T-helper 9 cell (primary cell): ENCODE measurements at places on chromosomes 2 and 18.

- no peak for DNase-seq
Measured at GRCh38 chr18:58226429-58226828, 182.4 kb downstream of the NEDD4L start.

- DNase-seq: no peak
Measured at GRCh38 chr18:9278028-9278427, 56.5 kb upstream of the TWSG1 start.

DNA sequence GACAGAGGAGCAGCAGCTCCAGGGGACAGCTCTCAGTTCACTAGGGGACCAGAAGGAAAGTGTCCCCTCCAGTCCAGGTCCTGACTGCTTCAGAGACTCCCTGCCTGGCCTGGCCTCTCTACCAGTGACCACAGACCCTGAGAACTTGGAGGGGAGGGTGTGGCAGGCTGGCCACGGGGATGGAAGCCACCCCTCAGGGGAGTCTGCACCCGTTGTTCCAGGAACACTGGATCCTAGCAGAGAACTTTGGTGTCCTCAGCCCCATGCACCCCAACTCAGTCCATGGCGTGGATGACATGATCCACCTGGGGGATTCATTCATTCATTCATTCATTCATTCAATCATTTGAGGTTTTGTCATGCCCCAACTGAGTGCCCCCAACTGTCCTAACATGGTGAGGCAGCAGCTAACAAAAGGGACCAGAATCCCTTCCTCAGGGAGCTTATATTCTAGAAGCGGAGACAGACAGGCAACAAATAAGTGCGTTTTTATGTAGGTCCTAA lies 31.9 kb downstream of the MYO7B start:
- no peak for DNase-seq

- DNase-seq: no peak
Measured at GRCh38 chr2:75602724-75603342, 42.1 kb upstream of the EVA1A start.

GRCh38 chr2:132581991-132582738 lies 87.8 kb downstream of the LYPD1 start:
- no peak for DNase-seq

DNA sequence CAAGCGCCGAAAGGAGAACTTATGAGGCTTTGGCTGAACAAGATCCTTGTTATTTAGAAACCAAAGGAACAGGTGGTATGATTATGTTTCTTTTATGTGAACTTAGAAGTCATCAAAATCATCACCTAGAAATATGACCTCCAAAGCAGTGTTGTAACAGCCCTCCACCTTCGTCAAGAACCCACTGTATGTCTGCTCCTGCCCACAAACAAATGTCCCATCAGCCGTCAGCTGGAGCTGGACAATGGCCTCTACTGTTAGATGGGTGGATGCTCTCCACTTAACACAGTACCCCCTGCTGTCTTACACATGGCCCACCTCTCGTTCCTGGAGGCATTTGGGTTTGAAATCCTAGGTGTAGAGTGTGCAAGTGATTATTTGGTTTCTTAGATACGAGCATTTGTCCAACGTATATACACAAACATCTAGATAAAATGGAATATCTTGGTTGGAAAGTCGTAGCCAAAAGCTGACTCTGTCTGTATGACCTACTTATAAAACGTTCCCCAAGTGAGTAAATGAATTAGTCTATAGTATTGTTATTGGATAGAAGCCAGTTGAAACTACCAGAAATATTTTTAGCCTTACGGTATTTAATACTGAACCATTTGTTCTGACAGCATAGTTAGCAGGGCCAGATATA lies 113.0 kb downstream of the CRIM1 start:
- no peak for DNase-seq

DNA sequence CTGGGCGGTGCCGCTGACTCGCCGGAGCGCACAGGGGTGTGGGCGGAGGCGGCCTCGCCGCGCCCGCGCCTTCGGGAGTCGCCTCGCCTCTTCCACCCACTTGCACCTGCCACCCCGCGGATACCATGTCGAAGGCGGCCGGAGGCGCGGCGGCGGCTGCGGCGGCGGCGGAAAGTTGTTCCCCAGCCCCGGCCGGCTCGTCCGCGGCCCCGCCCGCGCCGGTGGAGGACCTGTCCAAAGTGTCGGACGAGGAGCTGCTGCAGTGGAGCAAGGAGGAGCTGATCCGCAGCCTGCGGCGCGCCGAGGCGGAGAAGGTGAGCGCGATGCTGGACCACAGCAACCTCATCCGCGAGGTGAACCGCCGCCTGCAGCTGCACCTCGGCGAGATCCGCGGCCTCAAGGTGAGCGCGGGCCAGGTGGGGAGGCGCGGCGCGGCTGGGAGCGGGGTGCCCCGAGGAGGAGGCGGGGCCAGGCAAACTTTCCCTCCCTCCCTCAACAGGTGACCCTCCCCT lies 766 bp downstream of the CCDC85A start:
- no peak for DNase-seq

GRCh38 chr18:50659091-50660003 lies 99.5 kb downstream of the MAPK4 start:
- no peak for DNase-seq

DNA sequence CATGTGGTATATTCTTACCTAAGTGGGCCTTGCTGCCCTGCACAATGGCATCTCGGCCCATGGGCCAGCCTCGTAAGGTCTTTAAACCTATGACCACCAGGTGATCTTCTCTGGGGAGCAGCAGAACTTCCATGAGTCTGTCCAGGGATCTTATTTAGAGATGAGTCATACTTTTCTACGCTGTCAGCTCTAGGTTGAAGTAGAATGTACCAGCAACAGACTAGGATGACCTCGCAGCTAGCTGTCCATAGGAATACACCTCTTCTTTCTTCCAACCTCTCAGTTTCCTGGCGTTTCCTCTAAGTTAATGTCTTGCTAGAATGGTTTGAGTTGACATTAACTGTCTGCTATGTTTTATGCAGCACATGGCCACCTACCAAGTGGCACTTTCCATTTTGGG lies 15.6 kb upstream of the CXCR4 start:
- no peak for DNase-seq

DNA sequence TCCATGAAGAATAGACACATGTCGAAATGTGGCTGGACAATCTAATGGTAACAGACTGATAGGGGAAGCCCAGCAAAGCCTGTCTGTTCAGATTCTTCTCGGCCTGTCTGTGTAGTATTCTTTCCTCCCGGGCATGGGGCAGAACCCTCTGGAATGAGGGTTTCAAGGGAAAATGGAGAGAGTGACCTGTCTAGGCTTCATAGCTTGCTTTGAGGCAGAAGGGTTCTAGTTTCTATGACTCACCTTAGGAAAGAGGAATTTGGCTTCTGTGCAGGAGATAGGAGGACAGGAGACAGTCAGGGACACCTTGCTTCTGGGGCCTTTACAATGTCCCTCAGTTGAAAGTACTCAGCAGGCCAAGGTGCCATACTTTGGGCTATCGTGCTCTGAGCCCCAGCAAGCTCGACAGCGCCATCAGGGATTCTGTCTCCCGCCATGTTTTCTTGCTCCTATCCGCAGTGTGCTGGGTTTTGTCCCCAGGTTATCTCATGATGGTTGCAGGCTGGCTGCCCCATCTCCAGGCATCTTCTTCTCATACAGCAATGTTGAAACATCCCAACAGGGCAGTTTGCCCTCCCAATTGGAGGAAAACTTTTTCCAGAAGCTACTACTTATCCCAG lies 74.7 kb upstream of the TLK1 start:
- no peak for DNase-seq

GRCh38 chr2:237739101-237739500 lies 59.5 kb upstream of the RBM44 start:
- DNase-seq: no peak

DNA sequence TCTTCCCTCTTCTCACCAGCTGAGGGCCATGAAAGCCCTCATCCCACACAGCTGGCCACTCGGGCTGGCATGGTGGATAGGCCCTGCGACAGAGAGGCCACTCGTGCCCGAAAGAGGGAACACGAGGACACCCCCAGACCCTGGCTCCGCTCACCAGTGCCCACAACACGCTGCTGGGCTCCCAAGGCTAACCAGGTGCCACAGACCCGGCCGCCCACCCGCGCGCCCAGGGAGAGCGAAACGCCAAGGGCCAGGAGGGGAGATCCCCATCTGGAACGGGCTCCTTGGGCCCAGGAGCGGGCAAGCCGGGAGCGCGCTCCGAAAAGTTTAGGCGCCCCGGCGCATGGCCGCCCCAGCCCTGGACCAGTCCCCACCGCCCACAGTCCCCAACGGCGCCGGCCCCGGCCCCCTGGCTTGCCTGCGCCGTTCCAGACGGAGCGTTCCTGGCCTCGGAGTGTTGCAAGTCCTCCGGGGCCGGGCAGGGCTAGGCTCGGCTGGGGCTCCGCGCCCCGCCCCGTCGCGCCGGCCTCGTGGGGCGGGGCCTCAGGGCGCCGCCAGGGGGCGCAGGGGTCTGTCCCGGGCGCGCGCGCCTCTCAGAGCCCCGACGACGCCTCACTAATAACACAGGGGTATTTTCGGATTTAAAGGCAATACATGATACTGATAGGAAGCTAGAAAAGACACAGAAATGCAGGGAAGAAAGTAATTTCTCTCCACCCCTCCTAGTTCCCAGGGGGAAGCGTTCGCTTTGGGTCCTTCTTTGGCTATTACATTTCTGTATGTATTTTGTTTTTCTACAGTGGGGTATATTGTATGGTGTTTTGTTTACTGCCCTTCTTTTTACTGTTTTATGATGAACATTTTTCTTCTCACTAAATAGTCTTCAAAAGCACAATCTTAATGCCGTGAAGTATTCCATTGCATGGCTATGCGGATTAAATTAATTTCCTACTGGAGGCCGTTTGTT lies at the start of gene TMBIM1:
TSS of gene TMBIM1 (minus strand) at position 456 of the 967 bp plus-strand sequence. CDS start 10,362 bp downstream, outside the sequence.
- DNase-seq: peak; percentile 77

- DNase-seq: no peak
Measured at GRCh38 chr2:18912225-18912888, 323.0 kb upstream of the NT5C1B start.

DNA sequence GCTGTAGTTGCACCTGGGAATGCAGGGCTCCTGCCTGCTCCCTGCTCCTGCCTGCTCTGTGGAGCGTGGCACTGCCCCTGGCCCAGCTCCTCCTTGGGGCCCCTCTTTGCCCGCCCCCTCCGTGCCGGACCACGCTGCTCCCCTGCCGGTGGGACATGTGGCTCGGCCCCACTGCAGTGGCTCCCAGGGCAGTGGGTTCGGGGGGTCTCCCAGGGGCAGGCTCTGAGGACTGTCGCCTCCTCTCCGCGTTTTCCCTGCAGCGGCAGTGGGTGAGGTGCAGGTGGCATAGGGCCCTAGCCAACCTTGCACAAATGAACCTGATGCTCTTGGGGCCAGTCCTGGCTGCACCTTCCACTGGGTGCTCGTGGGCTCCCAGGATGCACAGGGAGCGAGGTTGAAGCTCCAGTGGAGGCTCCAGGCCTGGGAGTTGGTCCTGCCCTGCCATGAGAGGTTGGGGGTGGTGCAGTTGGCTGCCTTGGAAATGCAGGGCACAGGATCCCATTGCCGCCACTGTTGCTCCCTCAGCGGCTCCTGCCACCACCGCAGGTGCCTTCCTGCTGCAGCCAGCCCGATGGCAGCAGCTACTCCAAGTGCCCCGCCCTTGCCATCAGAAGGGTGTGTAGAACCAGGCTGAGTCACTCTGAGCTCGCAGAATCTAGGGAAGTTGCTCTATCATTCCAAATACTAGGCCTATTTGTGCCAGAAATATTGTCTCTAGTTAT lies 313.1 kb upstream of the SYT4 start:
- no peak for DNase-seq

DNA sequence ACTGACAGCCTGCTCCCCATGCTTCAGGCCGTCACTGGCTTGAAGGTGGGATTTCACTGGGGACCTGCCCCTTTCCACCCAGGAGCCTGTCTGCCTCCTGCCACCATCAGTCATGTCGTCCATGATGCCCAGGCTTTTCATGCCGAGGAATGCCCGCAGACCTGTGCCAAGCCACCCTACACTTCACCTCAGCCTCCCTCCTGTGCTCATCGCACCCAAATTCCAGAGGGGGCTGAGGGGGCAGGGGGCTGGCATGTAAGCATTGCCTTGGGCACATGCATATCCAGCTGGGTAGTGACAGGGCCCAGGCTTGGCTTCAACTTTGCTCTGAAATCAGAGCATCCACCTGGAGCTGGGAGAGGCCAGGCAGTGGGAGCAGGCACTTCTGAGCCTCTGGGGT lies 20.9 kb upstream of the RPRM start:
- no peak for DNase-seq

DNA sequence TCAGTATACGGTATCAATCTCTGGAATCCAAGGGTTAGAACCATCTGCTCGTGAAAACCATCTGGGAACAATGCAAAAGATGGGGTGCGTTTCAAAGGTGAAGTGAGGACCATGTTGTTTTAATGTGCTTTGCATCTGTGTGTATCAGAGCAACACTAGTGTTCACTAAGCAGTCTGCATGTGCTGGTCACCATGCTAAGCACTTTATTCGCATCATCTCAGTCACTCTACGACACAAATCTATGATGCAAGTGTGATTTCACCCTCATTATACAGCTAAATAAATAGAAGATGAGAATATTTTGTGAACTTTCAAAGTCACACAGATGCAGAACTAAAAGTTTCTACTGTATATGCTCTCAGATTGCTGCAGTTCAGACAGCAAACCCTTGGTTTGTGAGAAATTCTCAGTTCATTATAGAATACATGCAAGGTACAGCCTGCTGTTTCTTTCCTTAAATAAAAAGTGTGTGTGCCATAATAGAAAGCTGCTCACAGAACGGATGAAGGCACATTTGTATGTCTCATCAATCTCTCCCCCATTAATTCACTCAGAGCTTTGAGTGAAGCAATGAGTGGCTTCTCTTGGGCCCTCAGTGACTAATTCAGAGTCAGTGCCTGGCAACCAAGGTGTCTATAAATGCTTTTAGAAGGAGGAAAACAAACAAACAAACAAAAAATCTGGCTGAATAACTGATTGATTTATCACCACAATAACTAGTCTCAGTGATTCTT lies 652.8 kb upstream of the SOX11 start:
- DNase-seq: no peak

GRCh38 chr2:38037325-38037724 lies 38.6 kb downstream of the CYP1B1 start:
- DNase-seq: no peak

DNA sequence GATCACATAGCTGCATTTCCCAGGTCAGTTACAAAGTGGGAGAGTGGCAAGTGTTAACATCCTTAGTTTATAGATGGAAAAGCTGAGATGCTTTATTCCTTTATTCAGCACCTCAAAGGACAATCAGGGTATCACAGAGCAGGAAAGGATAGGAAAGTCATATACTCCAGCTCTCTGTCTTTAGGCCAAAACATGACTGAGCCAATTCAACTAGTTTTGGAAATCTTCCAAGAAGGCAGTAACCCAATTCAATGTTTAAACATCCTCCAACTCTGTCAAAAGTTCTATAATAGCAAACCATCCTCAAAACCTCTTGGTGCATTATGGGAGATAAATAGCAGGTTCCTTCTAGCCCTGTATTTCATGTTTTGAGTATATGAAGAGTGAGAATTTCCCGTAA lies 25.2 kb downstream of the CASP8 start:
- no peak for DNase-seq

GRCh38 chr2:138708682-138709241 lies 71.4 kb downstream of the NXPH2 start:
- no peak for DNase-seq

DNA sequence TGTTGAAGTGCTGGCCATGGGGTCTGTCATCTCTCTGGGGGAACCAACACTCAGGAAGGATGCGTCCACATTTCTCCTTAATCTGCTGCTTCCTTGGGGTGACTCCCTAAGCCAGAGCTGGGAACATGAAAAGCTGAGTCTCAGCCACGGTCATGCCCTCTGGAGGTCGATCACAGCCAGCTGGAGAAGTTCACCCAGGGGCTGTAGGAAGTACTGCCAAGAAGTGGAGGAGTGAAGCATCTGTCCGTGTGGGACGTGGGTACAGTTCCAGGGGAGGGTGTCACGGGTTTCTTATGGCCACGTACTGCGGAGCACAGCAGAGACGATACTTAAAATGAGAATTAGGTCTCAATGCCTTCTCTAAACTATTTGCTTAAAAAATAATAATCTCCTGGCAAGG lies 42.4 kb upstream of the IGFBP2 start:
- DNase-seq: no peak
